ENCODE measurements at places on chromosomes 6 and 20.

GRCh38 chr6:79079561-79080041 is 1.5 kb upstream of the PHIP start:
- DNase-seq: no peak

DNA sequence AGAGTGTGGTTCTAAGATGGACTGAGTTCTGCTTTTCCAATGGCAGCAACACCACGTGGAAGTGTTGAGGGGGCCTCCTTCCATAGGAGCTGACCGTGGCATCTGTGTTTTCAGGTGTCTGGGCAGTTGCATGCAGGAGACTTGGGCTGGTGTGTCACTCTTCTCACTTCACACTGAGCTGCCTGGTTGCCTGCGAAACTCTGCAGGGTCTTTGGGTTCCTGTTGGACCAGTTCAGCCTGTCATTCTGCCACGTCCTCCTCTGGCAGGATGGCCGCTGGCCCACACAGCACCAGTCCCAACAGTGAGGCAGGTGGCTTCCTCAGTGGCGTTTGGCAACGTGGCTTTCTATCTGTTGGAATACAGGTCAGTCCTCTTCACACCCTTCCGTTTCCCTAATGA is 16.1 kb upstream of the UNC93A start:
- no peak for DNase-seq

DNA sequence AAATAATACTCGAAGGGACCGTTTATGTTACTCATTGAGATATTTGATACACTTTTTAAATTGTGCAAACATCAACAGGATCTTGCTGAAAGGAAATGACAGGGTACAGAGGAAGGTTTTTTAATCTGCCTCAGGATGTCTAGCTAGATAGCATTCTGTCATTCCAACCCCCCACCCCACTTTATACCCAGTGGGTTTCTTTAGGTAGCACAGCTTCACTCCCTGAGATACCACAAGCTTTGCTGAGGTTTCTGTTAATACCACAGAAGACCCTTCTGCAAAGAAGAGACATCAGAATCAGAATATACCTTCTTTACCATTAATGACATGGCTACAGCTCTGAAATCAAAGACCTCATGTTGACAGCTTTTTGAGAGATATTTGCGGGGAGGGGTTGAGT is 1.3 kb downstream of the PHACTR2 start:
- no peak for DNase-seq

GRCh38 chr6:6620766-6621425 is 32.4 kb downstream of the LY86 start:
- DNase-seq: no peak

DNA sequence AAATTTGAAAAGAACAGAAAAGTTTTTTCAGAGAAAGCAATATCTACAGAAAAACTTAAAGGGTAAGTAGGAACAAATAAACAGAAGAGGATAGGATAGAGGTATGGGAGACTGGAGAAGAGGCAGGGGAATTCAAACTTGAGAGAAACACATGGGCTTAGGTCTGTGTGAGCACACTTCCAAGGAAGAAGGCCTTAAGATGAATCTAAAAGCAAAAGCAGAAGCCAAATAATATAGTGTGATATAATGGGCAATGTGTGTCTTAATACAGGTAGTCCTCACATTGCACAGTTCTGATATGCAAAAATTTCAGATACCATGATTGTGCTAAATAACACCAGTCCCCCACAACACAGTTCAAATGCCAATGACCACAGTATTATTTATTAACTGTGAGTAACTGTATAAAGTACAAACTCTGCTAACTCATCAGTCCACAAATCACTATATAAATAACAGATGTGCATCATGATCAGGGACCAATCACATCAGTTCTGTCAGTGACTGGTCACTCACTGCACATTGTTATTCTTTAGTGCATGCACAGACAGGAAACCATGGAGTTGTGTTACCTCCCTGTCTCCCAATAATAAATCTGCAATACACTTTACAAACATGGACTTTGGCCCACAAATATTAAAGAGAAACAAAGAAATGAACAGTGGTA is 18.6 kb downstream of the SNX14 start:
- DNase-seq: no peak

All from testis (tissue), 5 donors.